ENCODE measurements at places on chromosomes 5 and 9.

- no peak for DNase-seq
These were observed 24.9 kb upstream of the ADRA1B start for GRCh38 chr5:159891371-159891770.

DNA sequence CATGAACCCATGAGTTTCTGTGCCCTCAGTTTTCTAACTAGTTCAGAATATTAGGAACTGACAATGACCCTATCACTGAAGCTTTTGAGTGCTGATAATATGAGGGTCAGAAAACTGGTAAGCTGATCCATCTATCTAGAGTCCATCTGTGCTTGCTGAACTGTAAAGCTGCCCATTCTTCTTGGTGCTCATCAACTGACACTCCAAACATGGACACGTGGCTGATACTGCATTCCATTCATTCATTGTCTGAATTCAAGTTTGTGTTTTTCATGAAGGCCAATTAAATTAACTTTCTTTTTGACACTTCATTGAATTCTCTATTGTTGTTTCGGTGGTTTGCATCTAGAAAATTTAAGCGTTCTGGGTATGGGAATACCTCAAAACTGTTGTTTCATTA, 17.6 kb downstream of the NREP start:
- DNase-seq: no peak

GRCh38 chr9:94300470-94301301, 27.8 kb downstream of the NUTM2F start:
- DNase-seq: no peak

DNA sequence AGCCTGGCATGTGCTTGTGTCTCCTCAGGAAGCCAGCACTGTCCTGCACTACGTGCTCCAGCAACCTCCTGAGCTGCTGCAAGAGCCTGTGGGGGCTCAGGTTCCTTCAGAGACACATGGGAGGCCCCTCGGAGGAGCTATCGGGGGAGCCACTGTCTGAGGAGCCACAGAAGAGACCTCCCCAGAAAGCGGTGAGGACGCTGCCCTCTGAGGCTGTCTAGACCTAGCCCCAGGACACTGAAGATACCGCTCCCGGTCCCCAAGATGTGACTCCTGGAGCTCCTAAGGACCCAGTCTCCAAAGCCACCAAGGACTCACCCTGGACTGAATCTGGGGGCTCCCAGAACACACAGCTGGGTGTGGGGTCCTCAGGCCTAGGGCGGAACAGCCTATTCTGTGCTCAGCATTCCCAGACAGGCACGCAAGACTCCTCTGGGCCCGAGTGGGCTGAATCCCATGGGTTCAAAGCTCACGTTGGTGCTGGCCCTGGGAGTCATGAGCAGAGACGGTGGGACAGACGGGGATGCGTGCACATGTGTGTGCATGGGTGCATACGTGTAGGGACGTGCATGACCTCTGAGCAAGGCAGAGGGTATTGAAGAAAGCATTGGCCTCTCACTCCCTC, 50.0 kb downstream of the HRH2 start:
- no peak for DNase-seq

- DNase-seq: no peak
These were observed 21.1 kb upstream of the CDKN2AIPNL start for GRCh38 chr5:134432677-134433359.

GRCh38 chr9:91103931-91104330, 257.8 kb downstream of the AUH start:
- DNase-seq: no peak

- DNase-seq: no peak
These were observed 134.7 kb upstream of the SV2C start for GRCh38 chr5:75948438-75948837.

GRCh38 chr5:24819841-24820240, 175.1 kb upstream of the CDH10 start:
- no peak for DNase-seq

DNA sequence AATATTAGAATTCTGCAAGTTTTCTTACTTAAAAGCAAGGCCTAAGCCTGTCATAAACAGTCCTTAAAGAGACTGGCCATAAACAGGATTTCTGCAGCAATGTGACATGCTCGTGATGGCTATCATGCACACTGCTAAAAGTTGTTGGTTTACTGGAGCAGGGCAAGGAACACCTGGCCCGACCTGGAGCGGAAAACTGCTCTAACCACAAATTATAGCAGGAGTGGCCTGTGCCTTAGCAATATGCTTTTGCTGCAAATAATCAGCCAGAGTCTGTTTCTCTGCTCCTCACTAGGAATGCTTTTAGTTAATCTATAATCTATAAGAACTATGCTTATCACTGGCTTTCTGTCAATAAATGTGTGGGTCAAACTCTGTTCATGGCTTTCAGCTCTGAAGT, 322.9 kb upstream of the RPS23 start:
- DNase-seq: no peak
